ENCODE measurements at places on chromosomes 3 and 15.

GRCh38 chr15:45744236-45744589 is 109.4 kb downstream of the SQOR start:
- no peak for DNase-seq

GRCh38 chr15:59701880-59702279 is 12.8 kb upstream of the BNIP2 start:
- DNase-seq, result no peak

- no peak for DNase-seq
Observed at GRCh38 chr3:498487-498886, 301.9 kb downstream of the CHL1 start.

- no peak for DNase-seq
Observed at GRCh38 chr3:169591159-169591951, 72.2 kb downstream of the MECOM start.

GRCh38 chr3:165837058-165837525 is at the start of gene BCHE:
Gene BCHE (minus strand): TSS chr3:165837423. CDS start chr3:165831033, 6,390 bp downstream.
- DNase-seq, result no peak

GRCh38 chr3:186976837-186977750 is 46.8 kb downstream of the ST6GAL1 start:
- peak; percentile 90 for DNase-seq

DNA sequence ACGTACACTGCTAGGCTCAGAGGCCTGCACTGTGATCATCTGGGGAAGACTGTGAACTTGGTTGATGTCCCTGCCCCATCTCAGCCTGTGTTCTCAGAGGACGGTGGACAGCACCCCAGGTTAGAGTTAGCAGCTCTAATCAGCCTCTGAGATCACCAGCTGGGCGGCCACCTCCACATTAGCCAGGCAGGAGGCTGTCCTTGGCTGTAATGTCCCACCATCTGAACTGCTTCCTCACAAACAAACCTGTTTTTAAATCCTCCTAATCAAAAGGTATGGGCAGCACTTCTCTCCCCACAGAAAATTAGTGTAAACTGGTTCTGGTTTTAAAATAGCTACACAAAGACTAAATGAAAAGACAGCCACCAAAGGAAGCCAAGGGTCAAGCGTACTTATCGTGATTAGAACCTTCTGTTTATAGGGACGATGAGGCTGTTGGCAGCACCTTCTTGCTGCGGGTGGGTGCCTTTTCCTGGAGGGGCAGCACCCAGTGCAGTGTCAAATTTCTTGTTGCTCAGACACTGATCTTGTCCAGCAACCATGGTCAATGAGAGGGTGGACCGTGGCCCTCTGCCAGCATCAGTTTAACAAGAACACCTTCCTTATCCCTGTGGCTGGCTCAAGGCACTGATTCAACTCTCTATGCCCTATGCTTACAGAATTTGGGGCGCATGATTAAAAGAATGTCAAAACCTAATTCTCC is 24.6 kb downstream of the ACSBG1 start:
- no peak for DNase-seq

DNA sequence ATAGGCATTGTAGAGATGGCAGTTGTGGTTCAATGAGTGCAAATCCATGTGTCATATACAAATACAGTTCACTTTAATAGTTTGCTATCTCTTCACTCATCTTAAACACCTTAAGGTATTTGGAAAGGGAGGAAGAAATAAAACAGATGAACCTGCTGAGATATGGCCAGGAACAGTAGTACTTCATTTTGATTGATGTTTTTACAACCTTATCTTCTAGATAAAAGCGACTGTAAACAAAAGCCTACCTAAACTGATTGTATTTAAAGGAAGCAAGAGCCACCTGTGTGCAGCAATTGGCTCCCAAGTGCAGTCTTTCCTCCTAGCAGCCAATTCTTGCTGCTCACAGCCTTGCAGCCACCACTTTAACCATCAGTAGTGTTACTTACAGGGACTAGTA is 217.7 kb downstream of the CDIN1 start:
- DNase-seq, result no peak
